CD8-positive, alpha-beta memory T cell (primary cell): ENCODE measurements at places on chromosomes 1 and 21.

GRCh38 chr1:116820369-116820768 is 66.1 kb downstream of the CD2 start:
- DNase-seq = no peak

- no peak for DNase-seq
Measured at GRCh38 chr1:28171246-28171645, 5.2 kb downstream of the PTAFR start.

DNA sequence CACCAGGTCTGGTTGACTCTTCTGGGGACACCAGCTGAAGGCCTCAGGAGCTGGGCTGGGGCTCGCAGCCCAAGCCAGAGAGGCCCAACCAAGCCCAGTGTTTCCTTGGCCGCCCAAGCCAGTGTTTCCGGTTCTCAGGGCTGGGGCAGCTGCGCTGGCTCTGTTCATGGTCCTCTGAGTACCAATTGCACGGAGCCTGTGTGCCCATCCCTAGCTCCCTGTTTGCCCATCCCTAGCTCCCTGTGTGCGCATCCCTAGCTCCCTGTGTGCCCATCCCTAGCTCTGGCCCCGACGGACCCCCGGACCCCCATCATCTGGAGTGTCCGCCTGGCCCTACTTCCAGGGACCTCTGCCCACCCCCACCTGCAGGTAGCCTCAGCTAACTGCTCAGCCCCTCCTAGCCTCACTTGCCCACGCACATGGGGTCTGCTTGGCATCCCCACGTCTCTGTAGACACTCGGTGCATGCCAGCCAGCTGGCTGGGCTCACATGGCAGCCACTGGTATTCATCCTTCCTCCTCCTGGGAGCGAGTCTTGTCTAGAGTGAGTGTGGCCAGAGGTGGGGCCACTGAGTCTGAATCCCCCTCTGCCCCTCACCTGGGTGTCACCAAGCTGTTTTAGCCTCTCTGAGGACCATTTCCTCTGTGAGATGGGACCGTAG is 64.0 kb downstream of the WNT9A start:
- DNase-seq = peak; percentile 41

DNA sequence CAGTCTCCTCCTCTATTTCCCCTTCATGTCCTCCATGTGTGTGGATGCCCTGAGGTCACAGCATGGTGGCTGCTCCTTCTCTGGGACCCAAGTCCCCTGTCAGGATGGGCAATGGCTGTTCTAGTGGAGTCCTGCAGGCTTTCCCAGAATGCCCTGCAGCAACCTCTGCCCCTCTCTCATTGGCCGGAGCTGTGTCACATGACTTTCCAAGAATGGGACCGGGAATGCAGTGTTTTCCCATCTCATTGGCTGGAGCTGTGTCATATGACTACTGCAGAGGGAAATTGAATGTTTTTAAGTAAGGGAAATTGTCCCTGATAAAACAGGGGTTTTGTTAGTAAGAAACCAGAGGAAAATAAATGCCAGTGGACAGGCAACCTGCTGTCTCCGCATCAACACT is 365.9 kb downstream of the PTPRU start:
- DNase-seq = no peak

GRCh38 chr21:8993943-8994639 is 1527.3 kb upstream of the TPTE start:
- DNase-seq = no peak

DNA sequence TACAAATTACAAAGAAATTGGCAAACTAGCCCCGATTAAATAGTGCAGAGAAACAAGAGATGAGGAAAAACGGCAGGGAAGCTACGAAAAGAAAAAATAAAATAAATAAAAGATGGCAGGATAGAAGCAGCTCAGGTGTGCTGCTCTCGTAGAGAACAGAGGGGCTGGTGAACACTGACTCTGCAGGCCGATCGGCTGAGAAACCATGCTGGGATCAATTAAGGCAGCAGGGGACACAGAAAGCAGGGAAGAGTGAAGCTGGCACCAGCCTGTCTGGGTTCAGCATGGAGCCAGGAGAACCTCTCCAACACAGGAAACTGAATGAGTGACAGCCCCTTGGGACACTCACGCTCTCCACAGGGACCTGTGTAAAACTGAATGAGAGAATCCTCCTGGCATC is 39.5 kb upstream of the TMPRSS15 start:
- no peak for DNase-seq

GRCh38 chr1:1891349-1892078 is 627 bp upstream of the GNB1 start:
- peak; percentile 81 for DNase-seq

- DNase-seq = no peak
Measured at GRCh38 chr1:60678391-60678790, 404.0 kb upstream of the NFIA start.

- DNase-seq = no peak
Measured at GRCh38 chr1:206931709-206932108, 10.0 kb upstream of the FCMR start.

- DNase-seq = no peak
Measured at GRCh38 chr1:94651076-94651475, 109.5 kb upstream of the F3 start.

DNA sequence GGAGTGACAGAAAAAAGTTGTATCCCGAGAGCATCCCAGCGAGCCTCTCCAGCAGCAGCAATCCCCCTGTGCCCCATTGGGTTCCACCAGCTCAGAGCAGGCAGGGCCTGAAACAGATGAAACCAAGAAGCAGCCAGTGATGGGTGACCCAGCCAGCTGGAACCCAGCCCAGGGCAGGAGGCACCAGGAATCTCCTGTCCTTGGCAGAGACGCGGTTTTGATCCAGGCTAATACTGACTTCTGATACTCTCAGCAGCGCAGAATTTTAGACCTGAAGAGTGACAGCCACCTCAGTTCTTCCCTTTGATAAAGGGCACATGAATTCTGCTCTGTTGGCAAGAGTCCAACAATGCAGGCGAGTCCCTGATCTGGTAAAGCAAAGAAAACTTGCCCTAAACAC is 11.4 kb upstream of the OLIG1 start:
- DNase-seq = no peak

GRCh38 chr1:8017495-8018197 is 8.5 kb downstream of the ERRFI1 start:
- DNase-seq = no peak

DNA sequence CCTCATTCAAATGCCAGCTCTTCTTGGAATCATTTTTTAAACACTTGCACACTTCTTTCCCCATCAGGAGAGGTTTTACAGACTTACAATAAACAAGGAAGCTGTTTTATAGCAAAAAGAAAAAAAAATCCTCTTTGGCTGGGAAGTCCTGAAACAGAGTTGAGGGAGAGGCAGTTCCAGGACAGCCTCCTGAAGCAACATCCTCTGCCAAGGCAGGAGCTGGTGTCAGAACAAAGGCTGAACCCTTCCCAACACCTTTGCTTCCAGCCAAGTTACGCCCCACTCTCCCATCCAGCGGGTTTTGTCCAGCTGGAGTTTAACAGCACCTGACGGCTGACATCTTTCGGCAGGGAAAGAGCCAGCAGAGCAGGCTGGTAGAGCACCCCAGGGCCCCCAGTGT is 287.8 kb downstream of the RRAGC start:
- DNase-seq = no peak

DNA sequence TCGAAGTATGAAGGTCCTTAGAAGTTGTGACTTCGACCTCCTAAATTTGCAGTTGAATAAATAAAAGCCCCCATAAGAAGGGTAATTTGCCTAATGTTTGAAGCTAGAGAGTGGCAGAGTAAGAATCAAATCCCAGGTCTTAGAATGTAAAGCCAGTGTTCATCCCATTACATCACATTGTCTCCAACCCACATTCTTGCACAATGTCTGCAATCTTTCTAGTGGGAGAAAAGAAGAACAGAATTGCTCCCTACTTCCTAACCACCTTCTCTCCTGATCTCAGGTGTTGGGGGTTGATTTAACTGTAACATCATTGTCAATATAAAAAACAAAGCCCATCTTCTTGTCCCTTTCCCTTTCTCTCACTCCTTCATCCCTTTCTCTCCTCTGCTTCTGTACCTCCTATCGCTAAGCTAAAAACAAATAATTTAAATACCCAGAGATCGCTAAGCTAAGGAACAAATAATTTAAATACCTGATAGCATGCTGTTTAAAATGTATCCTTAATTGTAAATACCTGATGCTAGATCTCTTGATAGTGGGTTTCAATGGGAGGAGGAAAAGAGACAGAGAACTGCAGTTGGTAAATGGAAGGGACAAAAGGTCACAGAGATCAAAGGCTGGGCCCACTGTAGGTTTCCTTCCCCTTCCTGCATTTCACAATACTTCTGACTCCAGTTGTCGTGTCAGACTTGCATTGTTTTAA is 32.1 kb upstream of the CCDC190 start:
- DNase-seq = no peak

GRCh38 chr1:101005183-101005582 is 20.4 kb downstream of the DPH5 start:
- no peak for DNase-seq

DNA sequence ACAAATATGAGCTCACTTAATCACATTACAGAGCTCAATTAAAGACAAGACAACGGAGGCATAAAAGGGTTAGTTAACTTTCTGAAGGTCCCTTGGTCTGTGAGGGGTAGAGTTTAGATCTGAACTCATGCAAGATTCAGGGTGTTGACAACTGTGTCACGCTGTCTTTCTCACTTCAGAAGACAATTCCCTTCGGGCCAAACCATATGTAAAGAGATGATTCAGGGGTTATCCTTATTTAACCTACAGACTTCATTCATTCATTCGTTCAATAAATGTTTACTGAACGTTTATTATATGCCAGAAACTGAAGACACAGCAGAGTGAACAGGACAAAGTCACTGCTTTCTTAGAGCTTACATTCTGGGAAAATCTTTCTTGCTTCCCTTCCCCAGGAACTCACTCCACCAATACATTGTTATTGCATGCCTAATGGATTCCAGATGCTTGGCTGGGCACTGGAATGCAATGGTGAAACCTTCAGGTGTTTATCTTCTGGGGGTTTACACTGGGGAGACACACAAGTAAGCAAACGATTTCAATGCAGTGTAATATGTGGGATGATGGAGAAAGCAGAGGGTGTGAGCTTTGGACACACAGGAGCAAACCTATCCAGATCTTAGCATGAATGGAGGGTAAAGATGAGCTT is 6.4 kb downstream of the XCL1 start:
- no peak for DNase-seq

- peak; percentile 72 for DNase-seq
Measured at GRCh38 chr1:25549273-25550154, 6.1 kb downstream of the LDLRAP1 start.

DNA sequence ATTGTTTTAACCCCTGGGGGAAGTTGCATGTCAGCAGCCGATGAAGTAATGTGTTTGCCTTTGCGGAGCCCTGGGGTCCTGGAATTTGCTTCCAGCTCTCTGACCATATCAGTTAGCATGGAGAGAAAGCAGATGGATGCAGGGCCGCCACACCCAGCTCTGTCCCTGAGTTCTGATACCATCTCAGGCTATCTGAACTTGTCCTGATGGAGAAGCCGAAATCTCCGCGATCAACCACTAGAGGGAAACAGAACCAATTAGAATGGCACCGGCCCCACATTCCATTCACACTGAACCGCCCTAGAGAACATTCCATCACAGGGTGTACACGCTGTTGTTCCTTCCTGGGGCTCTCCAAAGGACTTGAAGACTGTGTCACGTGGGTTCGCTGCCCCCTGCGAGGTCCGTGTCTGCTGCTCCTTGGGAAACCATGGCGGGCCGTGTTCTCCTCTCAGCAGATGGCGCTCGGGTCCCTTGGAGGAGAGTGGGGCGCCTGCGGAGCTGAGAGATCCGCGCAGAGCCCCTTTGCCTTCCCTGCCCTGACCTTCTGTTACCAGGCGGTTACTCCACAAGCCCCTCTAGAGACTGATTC is 75.4 kb downstream of the ABCA4 start:
- DNase-seq = no peak

DNA sequence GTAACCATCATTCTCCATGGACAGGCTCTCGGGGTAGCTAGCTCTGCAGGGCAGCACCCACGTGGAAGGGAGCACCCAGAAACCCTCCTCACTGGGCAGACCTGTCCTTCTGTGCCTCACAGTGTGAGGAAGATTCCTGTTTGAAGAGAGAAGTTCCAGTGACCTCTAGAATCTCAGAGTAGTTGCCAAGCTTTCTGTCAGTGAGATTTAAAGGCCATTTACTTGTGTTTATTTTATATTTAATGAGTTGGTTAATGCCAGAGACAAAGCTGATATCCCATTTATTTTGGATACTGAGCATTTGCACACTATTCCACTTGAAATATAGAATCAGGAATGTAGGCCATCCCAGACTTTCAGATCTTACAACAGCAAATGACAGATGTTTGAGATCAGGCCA is 28.7 kb downstream of the MTARC1 start:
- no peak for DNase-seq

- DNase-seq = peak; percentile 18
Measured at GRCh38 chr1:246971090-246971721, 36.7 kb downstream of the ZNF695 start.

DNA sequence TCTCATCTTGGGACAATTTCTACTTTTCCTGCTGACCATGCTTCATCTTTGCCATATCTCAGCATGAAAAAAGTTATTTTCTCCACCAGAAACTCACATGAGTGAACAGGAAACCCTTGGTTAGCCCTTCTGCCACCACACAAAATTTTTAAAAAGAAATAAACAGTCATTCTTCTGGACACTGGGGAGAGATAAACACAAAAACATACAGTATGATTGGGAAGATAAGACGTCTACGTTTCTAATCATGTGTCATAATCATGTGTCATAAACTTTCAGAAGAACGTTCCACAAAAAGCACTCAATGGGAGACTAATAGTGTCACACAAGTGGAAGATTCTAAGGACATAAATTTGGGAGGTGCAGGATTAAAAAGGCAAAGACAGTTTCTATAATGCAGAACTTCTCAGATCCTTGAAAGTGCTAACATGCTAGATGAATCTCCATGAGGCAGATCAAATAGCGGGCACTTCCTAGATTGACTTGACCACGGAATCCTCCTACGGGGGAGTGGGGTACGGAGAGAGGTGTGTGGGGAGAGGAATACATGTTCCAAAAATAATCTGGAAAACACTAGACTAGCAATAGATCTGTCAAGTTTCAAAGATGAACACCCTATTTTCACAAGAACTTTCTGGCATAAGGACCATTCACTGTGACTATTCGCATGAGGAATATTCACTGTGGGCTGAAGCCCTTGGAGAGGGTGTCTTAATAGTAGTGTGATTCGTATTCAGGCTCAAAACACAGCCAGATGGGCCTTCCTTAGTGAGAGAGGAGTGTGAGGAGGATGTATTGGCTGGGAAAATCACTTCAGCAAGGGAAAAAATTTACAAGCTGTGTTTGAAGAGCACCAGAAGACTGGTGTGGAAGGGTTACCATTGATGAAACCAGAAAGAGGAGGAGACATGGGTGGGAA is 206.7 kb downstream of the SETD4 start:
- no peak for DNase-seq

DNA sequence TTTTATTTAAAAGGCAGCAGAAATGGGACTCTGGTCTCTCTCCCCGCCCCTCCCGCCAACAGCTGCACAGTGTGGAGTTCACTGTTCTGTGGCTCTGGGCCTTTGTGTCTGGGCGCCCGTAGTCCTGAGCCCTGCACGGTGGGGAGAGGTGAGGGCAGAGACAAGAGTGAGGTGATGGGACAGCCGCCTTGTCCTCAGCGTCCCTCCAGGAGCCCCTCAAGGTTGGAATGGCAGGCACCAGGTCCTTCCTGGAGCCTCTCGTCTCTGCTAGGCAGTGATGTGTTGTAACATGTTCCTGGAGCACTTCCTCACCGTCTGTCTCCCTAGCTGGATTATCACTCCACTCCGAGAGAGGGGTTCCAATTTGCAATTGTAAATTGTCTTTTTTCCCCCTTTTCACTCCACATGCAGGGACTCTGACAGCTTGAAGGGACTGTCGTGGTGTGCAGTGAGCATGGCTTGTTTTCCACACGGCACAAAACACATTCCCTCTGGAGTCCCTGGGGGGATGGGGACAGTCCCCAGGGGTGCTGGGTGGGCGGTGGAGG is 44.6 kb upstream of the C1orf174 start:
- DNase-seq = no peak
